SJSA1 (cell line): ENCODE measurements at places on chromosomes 5 and 9.

DNA sequence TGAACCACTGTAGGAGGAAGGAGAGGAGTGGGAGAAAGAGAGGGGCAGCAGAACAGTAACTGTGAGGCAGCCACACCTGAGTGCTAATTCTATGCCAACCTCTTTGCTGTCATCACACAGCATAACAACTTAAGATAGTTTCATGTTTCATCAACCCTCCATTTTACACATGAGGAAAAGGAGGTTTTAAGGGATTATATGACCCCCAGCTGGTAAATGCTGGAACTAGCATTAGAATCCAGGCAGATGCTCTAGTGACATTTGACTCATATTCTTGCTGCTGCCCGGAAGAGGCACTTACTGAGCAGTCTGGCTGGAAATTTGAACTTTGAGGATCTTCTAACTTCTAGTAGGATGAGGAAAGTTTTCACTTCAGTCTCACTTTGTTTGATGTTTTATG lies 24.1 kb upstream of the VLDLR start:
- DNase-seq = no peak

- no peak for DNase-seq
Measured at GRCh38 chr5:23289162-23289561, 218.2 kb upstream of the PRDM9 start.

DNA sequence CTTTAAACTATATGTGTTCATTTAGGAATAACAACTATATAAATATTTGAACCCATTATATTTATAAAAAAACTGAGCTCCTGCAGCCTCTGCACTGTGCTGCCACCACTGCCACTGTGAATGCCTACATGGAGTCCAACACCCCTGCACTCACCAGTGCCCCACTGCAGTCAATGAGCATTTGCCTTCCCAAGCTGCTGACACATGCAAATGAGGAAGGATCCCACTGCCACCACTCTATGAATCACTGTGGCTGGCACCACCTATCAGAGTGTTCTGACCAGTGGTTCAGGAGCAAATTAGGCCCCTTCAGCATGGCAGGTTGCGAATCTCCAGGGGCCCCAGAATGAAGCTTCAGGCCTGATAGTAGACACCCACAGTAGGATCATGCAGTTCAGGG lies 9.1 kb downstream of the IFNA5 start:
- no peak for DNase-seq

GRCh38 chr5:10623305-10623910 lies 59.5 kb downstream of the ANKRD33B start:
- no peak for DNase-seq

DNA sequence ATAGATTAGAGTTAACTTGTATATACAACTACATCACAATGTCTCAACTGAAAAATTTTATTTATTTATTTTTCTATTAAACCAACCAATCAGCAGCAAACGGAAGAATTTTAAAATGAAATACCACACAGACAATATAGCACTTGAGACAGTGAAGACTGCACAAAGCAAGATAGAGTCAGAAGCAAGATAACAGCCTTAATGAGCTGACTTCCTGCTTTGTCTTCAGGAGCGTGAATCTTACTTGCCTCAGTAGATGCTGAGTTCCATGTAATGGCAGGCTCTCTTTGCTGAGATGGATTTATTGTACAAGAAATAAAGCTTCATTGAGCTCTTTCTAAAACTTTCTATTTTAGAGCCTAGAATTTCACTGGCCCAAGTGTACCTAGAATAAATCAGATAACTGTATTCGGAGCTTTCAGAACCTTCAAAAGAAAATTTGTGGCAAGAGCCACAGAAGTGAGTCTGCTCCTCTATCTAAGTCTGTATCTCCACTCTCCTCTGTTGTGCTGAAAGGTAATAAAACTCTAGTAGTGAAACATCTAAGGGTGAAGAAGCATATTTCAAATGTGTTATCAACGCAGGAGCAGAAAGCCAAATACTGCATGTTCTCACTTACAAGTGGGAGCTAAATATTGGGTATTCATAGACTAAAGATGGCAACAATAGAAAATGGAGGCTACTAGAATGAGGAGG lies 83.3 kb upstream of the ANKRD55 start:
- no peak for DNase-seq

GRCh38 chr5:178086266-178086665 lies 27.1 kb upstream of the N4BP3 start:
- DNase-seq = no peak
